Natural killer cell treated with Interleukin-12 subunit alpha and Interleukin-12 subunit beta and Interleukin-15 and Interleukin-18, amount 100 ng/mL, for 72 hours (primary cell): ENCODE measurements at places on chromosomes 6 and 20. TPM values are rescaled to one million over a fixed set of nuclear protein-coding genes. Genes with fewer than 3 reads are reported as not detected.

- DNase-seq, result no peak
- no peaks in the 10 kb centered on the region for H3K36me3 ChIP-seq
- no peaks in the 10 kb centered on the region for H3K27me3 ChIP-seq
- H3K4me1 ChIP-seq, result no peaks in the 10 kb centered on the region
- no peak overlapping the region for H3K27ac ChIP-seq
Observed at GRCh38 chr6:132167929-132168892, 217.0 kb upstream of the CCN2 start.

Gene BTN1A1
- total RNA-seq, result not detected

DNA sequence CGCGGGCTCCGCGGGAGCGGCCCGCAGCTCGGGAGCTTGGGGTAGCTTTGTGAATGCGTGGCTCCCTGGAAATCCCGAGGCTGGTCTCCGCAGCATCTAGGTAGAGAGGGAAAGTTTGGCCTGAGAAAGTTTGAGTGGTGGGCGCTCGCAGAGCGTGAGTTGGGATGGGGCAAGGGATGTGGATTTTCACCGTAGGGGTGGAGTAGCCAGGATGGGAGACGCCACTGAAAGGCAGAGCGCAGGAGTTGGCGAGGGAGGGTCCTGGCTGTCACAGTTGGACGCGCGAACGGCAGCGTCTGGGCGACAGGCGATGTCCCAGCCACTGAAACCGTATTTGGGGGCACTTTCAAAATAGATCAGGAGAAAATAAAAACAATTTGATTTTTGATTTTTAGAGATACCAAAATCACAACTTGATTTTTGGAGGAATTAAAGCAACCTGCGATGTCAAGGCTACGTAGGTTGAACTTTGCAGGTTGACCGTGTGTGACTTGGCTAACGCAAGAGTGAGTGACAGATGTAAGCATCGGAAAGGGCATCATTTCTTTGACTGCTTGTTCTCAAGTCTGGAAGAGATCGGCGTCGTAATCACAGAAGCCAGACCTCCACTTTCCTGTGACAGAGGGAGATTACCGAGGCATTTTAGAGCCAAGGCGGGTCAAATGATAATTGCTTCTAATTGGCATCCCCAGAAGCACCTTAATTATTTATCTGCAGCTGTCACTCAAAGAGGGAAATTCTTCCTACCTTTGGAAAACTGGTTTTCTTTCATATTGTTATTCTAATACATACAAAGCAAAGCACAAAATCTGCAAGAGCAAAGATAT lies 646 bp downstream of the HEY2 start:
- no peak for DNase-seq
- H3K27ac ChIP-seq, result peak overlapping the region; percentile 80
- peaks cover 29% of the 10 kb centered on the region for H3K4me1 ChIP-seq
- H3K27me3 ChIP-seq, result peaks cover 21% of the 10 kb centered on the region
- H3K36me3 ChIP-seq, result no peaks in the 10 kb centered on the region
- peak overlapping the region; percentile 94 for H3K4me3 ChIP-seq

DNA sequence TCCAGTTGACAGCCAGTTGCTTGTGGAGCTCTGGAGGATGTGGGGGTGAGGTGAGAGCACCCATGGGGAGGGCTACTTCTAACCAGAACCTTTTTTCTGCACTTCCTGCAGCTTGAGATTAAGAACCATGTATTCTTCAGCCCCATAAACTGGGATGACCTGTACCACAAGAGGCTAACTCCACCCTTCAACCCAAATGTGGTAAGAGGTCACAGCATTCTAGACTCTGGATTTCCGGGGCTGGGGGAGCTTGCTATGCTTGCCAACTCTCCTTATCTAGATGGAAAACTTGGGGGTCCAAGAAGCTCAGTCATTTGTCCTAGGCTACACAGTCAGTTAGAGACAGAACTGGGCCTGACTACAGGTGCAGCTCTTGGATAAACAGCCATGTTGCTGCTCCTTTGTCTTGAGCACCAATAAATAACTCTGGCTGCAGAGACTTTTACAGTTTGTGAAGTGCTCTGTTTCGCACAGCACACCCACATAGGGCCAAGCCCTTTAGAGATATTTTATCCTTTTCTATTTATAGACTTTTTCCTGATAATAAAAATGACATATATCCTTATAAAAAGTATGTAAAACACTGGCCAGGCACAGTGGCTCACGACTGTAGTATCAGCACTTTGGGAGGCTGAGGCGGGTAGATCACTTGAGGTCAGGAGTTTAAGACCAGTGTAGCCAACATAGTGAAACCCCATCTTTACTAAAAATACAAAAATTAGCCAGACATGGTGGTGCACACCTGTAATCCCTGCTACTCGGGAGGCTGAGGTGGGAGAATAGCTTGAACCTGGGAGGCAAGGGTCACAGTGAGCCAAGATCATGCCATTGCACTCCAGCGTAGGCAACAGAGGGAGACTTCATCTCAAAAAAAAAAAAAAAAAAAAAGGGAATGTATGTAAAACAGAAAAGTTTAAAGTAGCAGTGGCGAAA lies 10.6 kb upstream of the IFT52 start:
- no peaks in the 10 kb centered on the region for H3K36me3 ChIP-seq
- peaks cover 10% of the 10 kb centered on the region for H3K4me1 ChIP-seq
- H3K27me3 ChIP-seq, result no peaks in the 10 kb centered on the region
- H3K27ac ChIP-seq, result no peak overlapping the region

DNA sequence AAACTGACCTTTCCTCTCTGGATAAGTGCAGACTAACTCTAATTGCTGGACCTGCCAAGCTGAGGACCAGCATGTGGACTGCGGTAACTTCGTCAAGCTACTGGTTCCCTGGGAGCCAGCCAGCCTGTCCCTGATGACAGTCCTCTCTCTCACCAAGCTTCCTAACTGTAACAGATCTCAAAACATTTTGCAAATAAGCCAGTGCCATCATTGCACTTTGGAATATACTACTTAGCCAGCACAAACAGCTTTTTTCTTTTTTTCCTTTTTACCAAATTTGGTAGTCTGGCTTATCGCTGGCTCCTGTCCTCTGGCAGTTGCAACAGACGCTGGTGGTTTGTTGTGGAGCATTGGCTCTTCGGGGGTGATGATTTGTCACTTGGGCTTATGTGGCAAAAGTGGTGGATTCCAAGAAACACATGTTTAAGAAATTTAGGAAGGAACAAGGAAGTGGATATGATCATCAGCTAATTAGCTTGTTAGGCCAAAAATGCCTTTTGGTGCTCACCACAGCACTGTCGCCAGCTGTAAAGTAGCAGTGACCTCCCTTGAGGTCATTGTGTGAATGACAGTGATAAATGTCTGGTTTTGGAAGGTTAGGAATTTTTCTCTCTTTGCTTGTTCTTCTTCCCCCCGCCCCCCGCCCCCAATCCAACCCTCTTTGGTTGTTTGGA lies 171.7 kb downstream of the CLIC5 start:
- H3K27me3 ChIP-seq, result peaks cover 12% of the 10 kb centered on the region
- H3K36me3 ChIP-seq, result no peaks in the 10 kb centered on the region
- no peak for DNase-seq
- H3K4me1 ChIP-seq, result peaks cover 11% of the 10 kb centered on the region

Gene SFTA2
- not detected for total RNA-seq

Gene CRISP3
- total RNA-seq, result not detected

- no peak overlapping the region for H3K27ac ChIP-seq
- H3K27me3 ChIP-seq, result peaks cover 6% of the 10 kb centered on the region
- no peak overlapping the region for H3K4me3 ChIP-seq
- DNase-seq, result no peak
- H3K4me1 ChIP-seq, result no peaks in the 10 kb centered on the region
Observed at GRCh38 chr6:43911354-43912115, 141.5 kb downstream of the VEGFA start.

Gene CD93
- 13.7 TPM for total RNA-seq
